Mucosa of gallbladder (tissue), 1 donor: ENCODE measurements at places on chromosomes 4 and X. TPM values are rescaled to one million over a fixed set of nuclear protein-coding genes. Genes with fewer than 3 reads are reported as not detected.

Gene SORCS2
- 1.7 TPM for total RNA-seq

DNA sequence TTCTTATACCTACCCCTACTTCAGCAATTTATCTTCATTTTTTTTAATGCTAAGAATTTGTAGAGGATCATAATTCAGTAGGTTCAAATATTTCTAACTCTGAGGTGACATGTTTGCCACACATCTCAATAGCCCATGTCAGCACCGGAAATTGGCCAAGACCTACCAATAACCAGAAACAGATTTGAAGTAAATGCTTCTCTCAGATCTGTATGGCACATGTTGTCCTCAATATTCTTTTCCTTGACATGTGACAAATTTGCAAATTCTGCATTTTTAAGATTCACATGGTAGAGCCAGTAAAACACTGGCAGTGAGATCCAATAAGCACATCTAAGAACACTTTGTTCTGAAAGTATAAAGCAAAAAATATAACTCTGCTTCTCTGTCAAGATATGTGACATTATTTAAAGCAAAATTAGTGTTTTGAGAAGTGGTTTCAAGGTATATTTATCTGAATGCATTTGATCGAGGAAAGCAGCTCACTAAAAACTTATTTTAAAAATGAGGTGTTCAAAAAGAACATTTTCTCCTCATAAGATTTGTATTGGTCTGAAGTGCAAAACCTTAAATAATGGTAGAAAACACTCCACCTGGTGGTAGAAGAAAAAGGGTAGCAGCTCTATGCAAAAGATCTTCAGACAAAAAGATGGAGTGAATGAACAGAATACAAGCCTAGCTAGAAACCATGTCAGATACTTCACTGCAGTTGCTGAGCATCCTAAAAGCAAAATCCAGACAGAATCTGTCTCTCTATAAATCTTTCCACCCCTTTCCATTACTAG lies 513.8 kb upstream of the FAM241A start:
- no peak for DNase-seq

DNA sequence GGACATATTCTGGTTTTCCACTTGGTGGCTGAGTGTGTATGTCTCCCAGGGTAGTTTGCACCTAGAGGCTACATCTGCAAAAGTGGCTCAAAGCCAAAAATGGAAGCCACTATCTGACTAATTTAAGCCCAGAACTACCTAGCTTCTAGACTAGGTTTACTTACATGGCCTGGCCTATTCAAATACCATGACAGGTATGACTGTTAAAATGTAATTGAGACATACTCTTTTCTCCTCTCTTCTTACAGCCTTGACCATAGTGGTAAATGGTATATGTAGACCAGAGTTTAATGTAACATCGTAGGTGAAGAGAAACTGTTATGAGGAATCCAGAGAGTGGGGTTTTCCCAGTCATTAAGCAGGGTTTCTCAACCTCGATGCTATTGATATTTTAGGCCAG lies 2.6 kb upstream of the TRPC5 start:
- no peak for DNase-seq

DNA sequence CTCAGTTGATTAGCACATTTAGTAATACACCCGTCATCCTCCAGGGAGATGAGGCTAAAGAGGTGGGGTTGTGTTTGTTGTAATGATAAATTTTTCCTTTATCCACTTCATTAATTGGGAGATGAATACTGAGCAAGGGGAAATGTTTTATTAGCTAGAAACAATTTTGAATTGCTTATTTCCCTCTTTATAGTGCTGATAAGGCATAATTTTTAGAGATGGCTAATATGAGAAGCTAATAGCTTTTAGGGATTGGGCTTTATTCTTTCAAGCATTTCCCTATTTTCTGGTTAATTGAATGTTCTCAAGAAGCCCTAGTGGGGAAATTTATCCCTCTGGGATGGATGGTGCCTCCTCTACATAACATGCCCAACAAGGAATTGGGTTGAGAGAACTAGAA lies 365.2 kb upstream of the IGFBP7 start:
- no peak for DNase-seq

DNA sequence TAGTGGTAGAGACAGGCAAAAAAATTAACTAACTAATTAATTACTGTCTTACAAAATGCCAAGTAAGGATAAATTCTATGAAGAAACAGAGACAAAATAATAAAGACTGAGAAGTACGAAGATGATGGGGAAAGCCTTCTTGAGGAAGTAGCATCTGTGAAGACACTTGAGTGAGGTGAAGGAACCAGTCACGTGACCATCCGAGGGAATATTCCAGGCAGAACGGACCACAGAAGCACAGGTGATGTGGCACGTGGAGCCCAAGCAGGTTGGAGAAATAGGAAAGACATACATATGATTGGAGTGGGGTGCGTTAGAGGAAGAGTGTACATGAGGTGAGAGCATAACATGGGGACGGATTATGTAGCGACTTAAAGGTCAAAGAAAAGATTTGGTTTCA lies 30.5 kb upstream of the SPP1 start:
- no peak for DNase-seq
